ENCODE measurements at places on chromosomes 6 and 20.

- no peak for DNase-seq
Measured at GRCh38 chr6:100152201-100152600, 158.2 kb upstream of the MCHR2 start.

GRCh38 chr6:16432075-16433032 lies 194.0 kb downstream of the GMPR start:
- DNase-seq = peak; percentile 45

DNA sequence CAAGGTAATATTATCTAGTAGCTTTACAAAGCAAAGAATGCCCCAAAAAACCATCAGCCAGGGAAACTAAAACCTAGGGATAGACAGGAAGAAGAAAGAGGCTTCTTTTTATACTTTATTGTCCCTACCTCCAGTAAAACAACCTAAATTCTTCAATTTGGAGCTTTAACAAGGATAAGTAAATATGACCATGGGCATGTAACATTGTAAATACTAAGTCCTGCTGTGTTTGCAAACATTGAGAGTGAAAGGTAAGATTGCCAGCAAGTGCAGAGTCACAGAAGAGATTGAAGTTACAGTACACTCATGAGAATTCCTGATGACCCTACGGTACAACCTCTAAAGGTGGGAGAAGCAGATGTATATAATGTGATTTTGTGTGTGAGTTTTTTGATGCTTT lies 117.2 kb downstream of the FOXO3 start:
- DNase-seq = no peak

DNA sequence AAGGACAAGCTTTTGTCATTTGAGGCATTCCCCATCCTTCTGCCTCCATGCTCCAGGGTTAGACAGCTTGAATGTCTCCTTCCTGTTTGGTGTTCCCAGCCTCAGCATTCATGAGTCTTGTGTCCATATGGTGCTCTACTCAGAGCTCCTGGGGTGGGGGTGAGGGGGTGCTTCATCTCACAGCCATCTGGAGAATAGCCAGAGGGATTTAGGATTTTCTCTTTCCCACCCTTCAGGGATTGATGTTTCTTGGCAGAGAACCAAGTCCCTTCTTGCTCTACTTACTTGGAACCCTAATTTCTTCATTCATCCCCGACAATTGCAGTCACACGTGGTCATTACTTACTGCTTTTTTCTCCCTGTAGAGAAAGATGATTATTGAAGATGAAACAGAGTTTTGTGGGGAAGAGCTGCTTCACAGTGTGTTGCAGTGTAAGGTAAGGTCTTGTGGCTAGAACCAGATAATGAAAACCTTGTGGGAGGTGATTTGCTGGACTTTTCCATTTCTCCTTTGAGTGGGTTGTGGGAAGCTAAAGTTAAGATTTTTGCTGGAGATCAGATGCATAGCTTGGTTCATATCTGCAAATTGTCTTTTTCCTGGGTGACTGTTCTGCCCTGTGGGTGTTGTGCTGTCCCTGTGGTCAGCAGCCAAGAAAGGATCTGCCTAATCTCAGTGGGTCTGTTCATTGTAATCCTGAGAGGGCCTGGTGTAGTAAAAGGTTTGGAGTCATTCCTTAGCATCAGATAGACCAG lies 18.6 kb downstream of the CMTR1 start:
- DNase-seq = no peak

- no peak for DNase-seq
Measured at GRCh38 chr6:87110636-87111035, 15.7 kb upstream of the CGA start.

DNA sequence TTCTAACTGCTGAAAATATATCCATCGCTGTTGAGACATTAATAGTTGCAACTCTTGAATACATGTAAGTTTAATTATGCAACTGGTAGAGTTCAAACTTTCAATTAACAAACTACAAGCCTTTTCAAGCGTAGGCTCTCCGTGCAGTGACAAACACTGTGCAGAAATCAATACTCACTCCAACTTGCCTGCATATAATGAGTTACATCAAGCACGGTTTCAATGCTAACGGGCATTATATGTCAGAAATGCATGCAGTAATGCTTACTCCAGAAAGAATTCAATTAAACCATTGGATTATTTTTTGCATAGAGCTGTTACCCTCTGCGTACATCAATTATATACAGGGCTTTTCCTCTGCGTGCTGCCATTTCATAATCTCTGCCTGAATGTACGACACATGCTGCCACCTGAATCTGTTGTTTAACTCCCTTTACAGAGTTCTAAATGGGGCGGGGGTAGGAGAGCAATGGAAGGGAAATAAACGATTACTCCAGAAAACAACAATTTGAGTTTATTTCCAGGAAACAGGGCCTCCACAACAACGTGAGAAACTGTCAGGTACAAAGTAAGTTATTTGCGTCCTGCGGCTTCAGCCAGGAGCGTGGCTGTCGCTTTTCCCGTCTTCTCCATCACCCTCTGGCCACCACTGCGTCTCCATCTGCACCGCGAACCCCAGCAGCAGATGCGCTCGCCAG lies 1.8 kb downstream of the PTPRK start:
- peak; percentile 62 for DNase-seq

- no peak for DNase-seq
Measured at GRCh38 chr6:156767603-156768467, 9.3 kb upstream of the ARID1B start.

DNA sequence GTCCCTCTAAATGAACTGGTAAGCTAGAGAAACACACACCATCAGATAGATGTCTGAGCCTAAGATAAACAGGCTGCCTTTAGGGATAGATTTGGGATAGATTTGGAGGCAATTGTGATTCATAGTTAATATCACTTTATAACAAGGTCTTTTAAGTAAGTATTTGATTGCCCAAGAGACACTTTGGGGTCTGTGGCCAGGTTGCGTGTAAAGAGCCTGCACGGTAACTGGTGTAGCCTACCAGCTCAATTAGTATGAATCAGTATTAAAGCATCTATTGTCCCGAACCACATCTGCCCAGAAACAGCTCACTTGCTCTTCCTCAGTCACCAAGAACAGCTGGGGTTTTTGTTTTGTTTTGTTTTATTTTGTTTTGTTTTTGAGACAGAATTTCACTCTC lies 193.3 kb downstream of the SASH1 start:
- DNase-seq = peak; percentile 91

GRCh38 chr6:44339301-44339700 lies 3.1 kb upstream of the SPATS1 start:
- DNase-seq = no peak

DNA sequence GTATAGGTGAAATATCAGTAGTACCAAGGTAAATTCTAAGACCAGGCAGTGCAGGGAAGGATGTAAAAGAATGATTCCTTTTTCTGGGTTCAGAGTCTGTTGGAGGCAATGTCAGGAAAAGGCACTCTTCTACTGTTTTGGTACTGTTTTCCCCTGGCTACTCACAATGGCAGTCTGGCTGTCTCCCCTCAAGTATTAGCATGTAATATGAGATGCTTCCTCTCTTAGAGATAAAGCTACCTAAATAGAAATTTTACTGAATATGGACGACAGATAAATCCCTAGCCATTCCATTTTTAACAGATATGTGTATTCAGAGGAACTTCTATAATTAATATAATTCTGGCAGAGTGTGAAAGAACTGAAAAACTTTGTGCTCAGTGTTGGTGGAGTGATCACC lies 3.5 kb downstream of the RNF8 start:
- DNase-seq = no peak

- no peak for DNase-seq
Measured at GRCh38 chr6:72642435-72642834, 20.6 kb downstream of the KCNQ5 start.

Data from pons (tissue), 1 donor.